ENCODE measurements at places on chromosomes 5 and 9.

DNA sequence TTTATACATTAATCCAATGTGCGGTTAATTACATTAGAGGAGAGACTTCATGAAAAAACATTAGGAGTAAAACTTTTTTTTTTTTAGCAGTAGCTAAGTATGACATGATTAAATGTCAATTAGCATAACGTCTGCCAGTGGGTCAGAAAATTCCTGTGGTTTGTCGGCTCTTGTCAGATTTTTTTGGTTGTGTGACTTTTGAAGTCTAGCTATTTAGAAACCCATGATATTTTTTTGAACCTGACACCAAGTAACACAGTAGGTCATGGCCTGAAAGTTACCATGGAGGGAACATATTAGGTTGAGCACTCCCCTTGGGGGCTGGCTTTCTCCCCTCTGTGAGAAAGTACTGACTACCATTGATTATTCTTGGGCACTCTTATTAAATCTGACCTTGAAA, 84.8 kb upstream of the ALDH1A1 start:
- no peak for DNase-seq

GRCh38 chr5:119112151-119112550, 41.3 kb downstream of the DMXL1 start:
- no peak for DNase-seq

- no peak for DNase-seq
Measured at GRCh38 chr5:111415053-111415452, 97.3 kb downstream of the STARD4 start.

- DNase-seq, result no peak
Measured at GRCh38 chr9:14618836-14619420, 74.3 kb downstream of the ZDHHC21 start.

DNA sequence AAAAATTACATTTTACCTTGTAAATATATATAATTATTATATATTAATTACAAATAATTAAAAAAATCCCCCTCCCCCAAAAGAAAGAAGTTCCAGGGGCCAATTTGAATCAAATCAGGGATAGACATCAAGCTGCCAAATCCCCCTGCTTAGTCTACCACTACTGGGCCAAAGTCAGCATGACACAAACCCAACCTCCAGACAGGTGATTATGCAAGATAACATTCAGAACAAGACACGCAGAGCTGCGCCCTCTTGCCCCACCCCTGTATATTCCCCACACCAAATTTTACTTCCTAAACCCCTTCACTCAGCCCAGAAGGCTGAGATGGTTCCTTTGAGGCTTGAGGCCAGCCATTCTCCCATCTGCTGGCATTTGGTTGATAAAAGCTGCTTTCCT, 2059.1 kb upstream of the CDH6 start:
- DNase-seq, result no peak

- no peak for DNase-seq
Measured at GRCh38 chr5:119309326-119309725, 46.5 kb upstream of the TNFAIP8 start.

DNA sequence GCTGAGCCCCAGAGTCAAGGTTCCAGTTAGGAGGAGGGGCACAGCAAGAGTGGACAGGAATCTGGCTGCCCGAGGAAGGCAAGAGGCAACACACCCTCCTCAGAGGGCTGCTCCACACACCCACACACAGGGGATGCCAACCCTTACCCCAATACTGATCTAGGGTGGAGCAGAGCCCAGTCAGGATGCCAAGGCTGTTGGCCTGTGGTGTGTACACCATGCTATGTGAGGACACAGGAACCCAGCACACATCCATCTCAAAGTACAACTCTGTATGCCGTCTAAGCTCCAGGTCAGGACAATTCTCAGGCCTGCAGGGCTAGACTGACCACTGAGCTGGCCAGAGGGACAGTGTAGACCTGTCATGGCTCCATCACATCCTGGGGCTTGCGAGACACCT, 2.6 kb downstream of the SEPTIN8 start:
- no peak for DNase-seq

GRCh38 chr5:98187945-98188344, 585.5 kb upstream of the RGMB start:
- DNase-seq, result no peak

DNA sequence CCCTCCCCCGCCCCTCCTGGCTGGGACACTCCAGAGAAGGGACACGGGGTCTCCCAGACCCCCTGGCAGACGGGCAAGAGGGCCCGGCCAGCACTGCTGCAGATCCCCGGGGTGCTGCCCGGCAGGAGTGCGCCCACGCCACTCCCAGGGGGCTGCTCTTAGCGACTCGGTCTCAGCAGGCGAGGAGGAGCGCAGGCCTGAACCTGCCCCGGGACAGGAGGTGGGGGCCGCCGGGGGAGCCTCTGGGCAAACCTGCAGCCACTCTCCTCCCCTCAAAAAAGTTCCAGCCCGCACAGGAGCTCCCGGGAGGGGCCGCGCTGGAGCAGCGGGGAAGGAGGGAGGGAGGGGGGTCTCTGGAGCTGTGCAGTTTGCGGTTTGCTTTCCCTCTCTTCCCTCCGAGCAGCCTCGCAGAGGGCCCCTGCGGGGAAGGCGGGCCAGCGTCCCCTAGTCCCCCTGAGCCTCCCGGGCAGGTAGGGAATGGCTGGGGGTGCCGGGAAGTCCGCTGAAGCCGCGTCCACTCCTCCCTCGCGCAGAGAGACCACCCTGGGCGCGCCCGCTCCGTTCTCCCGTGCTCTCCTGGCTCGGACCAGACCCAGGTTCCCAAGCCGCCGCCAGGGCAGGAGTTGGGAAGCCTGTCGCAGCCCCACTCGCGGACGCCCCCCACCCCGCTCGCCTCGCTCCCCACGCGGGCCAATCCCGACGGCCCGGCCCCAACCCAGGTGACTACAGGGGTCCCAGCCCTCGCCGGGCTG, 44.2 kb downstream of the NACC2 start:
- DNase-seq, result no peak

DNA sequence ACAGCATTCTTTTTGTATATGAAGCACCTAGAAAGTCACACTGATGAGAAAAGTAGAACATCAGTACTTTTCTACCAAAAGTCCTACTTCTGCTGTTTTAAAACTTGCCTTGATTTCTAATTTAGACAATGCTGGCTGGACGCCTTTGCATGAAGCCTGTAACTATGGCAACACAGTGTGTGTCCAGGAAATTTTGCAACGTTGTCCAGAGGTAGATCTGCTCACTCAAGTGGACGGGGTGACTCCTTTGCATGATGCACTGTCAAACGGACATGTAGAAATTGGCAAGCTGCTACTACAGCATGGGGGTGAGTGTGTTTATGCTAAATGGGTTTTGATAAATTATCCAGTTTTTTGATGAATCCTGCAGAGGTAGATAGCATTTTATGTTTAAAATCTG, 73.5 kb downstream of the SLF1 start:
- no peak for DNase-seq

DNA sequence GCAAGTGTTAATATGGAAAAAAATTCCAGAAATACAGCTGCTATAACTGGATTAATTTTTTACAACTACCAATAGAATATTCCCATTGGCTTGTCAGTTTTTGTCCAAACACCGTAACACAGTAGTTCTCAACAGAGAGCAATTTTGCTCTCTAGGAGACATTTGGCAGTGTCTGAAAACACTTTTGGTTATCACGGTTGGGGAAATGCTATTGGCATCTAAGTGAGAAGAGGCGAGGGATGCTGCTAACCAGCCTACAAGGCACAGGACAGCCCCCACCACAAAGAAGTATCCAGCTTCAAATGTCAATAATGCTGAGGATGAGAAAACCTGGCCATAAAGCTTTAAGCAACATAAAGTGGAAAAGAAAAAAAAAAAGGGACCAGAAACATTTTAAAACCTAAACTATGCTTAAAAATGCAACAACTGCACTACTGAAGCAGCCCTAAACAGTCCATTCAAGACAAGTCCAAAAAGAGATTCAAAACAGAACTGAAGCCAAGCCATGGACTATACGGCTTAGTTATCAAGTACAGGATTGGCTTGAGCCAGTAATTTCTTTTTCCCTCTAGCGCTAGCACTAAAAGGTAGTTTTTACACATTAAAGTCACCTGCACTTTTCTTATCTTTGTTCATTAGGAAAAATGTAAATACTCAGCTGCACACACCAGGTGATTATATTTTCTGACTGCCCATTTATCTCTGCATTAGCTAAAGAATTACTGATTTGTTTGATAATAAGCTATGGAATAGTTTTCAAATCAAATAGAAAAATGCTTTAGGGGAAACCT, 83.9 kb downstream of the NR3C1 start:
- no peak for DNase-seq

- DNase-seq, result no peak
Measured at GRCh38 chr9:8552732-8553131, 753.2 kb upstream of the DMAC1 start.
